Glomerular endothelial cell (primary cell): ENCODE measurements at places on chromosomes 5 and 9. TPM values are rescaled to one million over a fixed set of nuclear protein-coding genes. Genes with fewer than 3 reads are reported as not detected.

The UGT3A1 gene
- not detected in 2 replicates for total RNA-seq

DNA sequence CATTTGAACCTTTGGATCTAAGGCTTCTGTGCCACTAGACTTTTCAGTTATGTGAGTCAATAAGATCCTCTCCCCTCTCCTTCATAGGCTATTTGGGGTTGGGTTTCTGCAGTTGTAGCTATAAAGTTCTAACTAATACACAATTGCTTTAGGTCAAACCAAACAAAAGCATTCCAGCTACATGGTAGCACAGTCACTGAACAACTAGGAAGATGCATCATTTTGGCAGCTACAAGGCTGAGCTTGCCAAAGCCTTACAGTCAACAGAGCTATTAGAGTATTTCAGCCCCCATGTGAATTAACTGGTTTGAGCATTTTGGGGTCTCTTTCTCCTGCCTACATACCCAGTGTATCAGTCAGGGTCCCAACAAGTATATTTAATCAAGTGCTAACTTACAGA is 234.6 kb downstream of the ZNF608 start:
- DNase-seq: no peak

The UCK1 gene
- 21.5 and 24.0 TPM in 2 replicates for total RNA-seq

- DNase-seq: no peak
Observed at GRCh38 chr5:180790020-180790419, 12.6 kb downstream of the MGAT1 start.

GRCh38 chr5:135824541-135825041 is 9.9 kb upstream of the SLC25A48 start:
- DNase-seq: no peak

The PCDHB14 gene
- 1.6 and 6.7 TPM in 2 replicates for total RNA-seq

The GEMIN5 gene
- 13.7 and 14.7 TPM in 2 replicates for total RNA-seq

DNA sequence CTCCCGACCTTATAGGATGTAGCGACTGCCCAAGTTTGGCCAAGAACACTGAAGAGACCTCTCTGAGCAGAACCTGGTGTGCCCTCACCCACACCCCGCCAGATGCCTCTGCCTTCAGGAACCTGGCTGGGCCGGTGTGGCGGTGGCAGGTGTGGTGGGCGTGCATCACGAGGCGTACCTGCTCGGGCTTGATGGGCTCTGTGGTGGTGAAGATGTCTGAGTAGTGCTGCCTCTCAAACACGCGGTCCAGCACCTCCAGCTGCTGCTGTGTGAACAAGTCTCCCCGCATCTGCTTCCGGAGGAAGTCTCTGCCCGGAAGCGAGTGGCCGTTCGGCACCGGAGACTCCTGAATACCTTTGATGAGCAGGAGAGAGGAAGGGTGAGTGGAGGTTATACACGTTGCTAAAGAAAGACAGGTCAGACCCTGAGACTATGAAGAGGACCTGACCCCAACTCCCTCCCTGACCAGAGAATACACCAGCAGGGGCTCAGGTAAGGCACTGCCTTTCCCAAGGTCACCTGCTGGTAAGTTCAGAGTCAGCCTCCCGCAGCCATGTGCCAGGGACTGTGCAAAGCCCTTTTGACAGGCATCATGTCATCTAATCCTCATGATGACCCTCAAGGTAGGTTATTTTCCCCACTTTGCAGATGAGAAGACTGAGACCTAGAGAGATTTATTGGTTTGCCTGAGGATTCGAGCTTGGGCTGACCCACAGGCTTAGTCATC is 67.5 kb downstream of the PAX5 start:
- DNase-seq: no peak

GRCh38 chr5:111201705-111202104 is 22.5 kb upstream of the CAMK4 start:
- no peak for DNase-seq

DNA sequence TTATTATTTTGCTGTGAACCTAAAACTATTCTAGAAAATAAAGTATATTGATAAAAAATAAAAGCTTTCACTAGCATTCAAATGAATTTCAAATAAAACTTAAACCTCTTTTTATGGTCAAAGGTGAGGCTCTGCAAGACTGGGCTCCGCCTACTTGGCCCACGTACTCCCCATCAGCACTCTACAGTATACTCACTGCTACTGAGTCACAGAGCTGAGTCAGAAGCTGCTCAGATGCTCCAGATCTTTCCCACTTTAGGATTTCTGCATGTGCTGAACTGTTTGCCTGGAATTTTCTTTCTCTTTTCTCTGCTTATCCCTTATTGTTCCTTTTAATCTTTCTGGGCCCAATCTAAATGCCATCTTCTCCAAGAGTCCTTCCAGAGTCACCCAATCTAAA is 331.9 kb upstream of the CCNG1 start:
- DNase-seq: no peak

The GPR151 gene
- total RNA-seq: not detected in 2 replicates

GRCh38 chr5:116543501-116543900 is 31.1 kb downstream of the SEMA6A start:
- no peak for DNase-seq

GRCh38 chr5:145835848-145836239 is 702 bp upstream of the PRELID2 start:
- no peak for DNase-seq

The ZDHHC11B gene
- total RNA-seq: not detected in 2 replicates
